Stimulated activated CD8-positive, alpha-beta memory T cell treated with anti-CD3 and anti-CD28 coated beads, Interleukin-4, amount 100 ng/mL, for 24 hours (primary cell): ENCODE measurements at places on chromosomes 3 and 15.

- no peak for DNase-seq
These were observed 341.7 kb downstream of the CLSTN2 start for GRCh38 chr3:140276703-140277102.

DNA sequence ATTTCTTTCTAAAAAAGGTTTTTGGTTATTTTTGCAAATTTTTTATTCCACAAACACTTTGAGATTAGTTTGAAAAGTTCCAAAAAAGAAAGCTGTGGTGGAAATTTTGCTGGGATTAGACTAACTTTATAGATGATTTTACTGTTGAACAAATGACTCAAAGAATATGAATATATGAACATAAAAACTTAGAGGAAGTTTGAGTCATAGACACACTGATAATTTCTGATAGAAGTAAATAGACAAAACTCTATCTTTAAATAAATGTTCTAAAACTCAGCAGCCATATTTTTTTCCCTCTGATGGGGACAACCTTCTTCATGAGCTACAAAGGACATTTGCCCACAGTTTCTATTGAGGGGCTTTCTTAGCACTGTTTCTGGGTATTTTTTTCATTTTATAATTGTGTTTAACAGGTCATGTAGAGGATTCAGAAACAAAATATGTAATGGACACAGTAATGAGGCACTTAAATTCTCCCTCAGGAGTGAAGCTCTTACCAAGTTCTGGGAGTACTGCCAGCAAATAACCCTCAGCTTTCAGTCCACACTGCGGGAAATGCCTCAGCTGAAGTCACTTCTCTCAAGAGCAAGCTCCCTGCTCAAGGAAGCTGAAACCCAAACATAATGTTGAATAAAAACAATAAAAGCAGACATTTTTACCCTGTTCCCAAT, 157.6 kb downstream of the NFKBIZ start:
- DNase-seq: no peak

GRCh38 chr3:100210772-100211135, 50.0 kb upstream of the TBC1D23 start:
- DNase-seq: no peak

- no peak for DNase-seq
These were observed 6.7 kb downstream of the PRC1 start for GRCh38 chr15:90987561-90988141.

DNA sequence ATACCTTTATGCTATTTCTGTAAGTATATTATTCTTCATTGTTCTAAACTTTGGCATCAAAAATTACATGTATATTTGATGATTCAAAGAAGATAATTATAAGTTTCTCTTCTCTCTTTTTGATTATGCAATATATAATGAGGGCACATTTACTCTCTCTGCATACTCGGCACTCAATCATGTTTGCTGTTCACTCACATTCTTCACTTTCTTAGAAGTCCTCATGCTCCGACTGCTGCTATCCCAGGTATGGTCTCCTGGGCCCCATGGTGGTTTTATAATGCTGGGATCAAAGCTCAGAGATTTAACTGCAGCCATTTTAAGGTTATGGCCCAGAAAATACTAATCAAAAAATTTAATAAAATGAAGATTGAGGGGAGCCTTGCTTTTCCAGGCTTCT, 529.7 kb upstream of the IL12A start:
- no peak for DNase-seq

DNA sequence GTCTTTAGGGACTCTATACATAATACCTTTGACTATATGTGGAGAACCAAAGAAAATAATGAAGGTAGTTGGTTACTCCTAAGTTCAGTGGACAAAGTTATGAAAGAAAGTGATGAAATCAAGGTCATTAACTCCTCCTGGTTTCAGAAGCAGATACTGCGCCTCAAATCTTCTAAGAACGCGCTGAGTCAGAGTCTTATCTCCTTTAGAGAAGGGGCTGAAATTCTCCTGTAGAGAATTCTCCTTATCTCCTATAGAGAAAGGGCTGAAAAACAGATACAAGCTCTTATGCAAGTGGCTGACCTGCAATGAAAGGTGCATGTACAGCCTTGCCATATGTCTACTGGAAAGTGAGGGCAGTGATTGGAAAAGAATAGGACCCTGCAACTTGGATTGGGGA, 824.2 kb downstream of the NSUN3 start:
- no peak for DNase-seq

- DNase-seq: no peak
These were observed 2.3 kb upstream of the TLR9 start for GRCh38 chr3:52227766-52228165.

DNA sequence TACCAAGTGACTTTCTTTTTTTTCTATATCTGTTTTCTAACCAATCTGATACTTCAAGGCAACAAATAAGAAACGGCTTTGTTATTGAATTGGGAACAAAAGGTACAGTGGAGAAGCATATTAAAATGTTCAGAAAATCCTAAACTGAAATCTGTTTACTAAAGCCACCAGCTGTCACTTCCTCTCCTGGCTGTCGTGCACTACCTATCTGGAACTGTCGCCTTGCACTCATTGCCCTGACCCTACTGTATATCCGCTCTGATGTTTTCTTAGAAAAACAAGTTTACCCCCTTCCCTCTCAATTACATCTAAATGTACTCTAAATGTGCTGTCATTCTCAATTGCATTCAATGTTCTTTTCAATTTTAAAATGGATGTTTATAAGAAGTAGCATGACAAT, 439.8 kb upstream of the ARRDC4 start:
- DNase-seq: no peak

DNA sequence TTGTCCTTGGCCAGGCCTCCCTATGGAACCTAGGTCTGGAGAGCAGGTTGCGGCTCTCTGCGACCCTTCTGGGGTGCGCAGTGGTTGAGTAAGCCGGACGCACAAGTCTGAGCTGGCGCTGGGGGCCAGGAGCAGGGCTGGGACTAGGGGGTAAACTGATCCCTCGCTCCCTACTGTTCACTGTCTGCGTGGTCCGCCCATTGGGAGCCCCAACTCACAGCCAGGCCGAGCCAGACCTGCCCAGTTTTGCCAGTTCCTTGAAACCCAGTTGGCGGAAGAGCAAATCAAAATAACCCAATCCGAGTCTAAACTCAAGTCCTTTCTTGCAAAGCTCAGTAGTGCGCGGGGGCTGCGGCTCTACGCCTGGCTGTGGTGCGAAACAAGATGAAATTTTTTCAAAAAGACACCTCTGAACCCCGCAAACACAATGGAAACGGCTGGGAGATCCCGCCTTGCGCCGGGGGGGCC, 17.5 kb downstream of the RGMA start:
- DNase-seq: no peak

- no peak for DNase-seq
These were observed 220.9 kb downstream of the AGBL1 start for GRCh38 chr15:86300390-86301125.

- no peak for DNase-seq
These were observed 133.8 kb upstream of the RARB start for GRCh38 chr3:25294169-25294805.

GRCh38 chr3:75337226-75337900, 326.8 kb upstream of the FRG2C start:
- no peak for DNase-seq

- peak; percentile 34 for DNase-seq
These were observed 709.6 kb upstream of the CFAP20DC start for GRCh38 chr3:59759298-59760031.

DNA sequence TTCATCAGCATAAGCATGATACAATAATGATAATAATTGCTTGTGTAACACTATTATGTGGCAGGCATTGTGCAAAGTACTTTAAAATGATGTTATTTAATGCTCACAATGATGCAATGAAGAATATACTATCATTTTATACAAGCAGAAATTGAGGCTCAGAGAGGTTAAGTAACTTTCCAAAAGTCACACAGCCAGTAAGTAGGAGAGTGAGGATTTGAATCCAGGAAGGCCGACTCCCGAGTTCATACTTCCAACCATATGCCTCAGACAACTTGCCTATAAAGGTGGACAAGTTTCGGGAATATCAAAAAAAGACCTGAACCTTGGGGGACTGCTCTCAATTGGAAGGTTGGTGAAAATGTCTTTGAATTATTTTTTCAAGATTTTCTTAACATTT, 19.9 kb downstream of the RARB start:
- DNase-seq: no peak

- no peak for DNase-seq
These were observed 182.4 kb upstream of the DPH6 start for GRCh38 chr15:35728219-35728940.

GRCh38 chr3:158121295-158121694, 11.4 kb downstream of the RSRC1 start:
- DNase-seq: no peak

DNA sequence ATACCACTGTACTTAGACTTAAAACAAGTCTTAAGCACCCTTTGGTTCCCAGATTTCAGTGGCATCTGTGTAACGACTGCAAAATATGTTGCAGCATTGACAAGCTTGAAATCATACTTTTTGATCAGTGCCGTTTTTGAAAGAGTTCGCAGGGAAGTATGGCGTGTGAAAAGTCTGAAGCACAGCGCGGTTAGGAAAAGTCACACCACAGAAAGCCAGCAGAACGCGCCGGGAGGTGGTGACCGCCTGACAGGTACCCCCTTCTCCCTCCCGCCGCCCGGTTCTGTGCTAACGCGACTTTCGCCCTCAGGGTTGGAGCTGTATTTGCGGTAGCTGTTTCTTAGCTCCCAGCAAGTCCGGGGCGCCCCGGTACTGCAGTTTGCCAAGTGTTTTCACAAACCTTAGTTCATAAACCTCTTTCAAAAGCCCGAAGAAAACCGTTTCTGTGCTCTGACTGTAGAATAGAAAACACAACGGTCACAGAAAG, 481 bp upstream of the CRYBG3 start:
- peak; percentile 29 for DNase-seq

- no peak for DNase-seq
These were observed 487.9 kb upstream of the SGO1 start for GRCh38 chr3:20673866-20674265.

GRCh38 chr15:83283138-83283812, 1.2 kb downstream of the BNC1 start:
- DNase-seq: no peak

GRCh38 chr15:74906067-74906449, 593 bp downstream of the FAM219B start:
- DNase-seq: no peak

DNA sequence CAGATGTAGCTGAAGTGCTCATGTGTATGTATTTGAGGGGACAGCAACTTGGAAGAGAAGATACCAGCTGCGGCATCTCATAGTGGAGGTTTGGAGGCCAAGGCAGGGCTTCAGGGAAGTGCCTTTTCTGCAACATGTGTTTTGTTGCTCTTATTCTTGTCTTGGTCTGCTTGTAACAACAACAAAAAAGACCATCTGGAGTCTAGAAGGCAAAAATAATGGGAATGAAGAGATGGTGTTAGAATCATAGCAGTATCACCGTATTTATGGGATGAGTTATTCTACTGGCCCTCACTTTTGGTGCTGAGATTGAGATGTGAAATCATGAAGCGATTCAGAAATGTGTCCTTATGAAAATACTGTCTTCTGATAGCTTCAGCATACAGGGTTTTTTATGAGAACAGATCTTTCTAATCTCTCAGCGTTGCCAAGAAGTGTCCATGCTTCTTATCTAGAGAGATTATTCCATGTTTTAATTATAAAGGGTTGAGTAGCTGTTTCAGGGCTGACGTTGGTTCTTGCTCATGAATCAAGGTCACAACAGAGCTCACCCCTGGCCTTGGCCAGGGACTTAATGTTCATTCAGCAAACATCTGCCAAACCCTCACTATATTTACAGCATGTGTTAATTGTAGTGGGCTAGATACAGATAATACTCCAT, 58.0 kb downstream of the ITPR1 start:
- no peak for DNase-seq

GRCh38 chr15:64112904-64113303, 17.1 kb downstream of the SNX1 start:
- no peak for DNase-seq

- no peak for DNase-seq
These were observed 263.8 kb downstream of the SLCO3A1 start for GRCh38 chr15:92117261-92117731.

DNA sequence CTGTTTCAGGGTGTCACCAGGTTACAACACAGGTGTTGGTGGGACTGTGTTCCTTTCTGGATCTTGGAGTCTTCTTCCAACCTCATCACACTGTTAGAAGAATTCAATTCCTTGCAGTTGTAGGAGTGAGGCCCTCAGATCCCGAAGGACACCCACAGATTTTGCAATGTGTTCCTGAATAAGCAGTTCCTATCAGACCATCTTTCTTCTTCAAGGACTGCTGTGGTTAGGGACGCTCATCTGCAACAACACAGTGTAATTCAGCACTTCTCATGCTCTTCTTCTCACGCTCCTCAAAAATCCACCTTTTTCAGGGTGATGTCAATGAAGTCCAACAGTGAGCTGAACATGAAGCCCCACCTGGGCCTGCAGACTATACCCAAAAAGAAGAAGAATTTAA, 18.8 kb downstream of the TM2D3 start:
- DNase-seq: no peak

- DNase-seq: no peak
These were observed 4.7 kb downstream of the BAHD1 start for GRCh38 chr15:40445421-40445922.

- no peak for DNase-seq
These were observed 313.2 kb downstream of the AGBL1 start for GRCh38 chr15:86392874-86393273.

GRCh38 chr3:119279101-119279554, 15.1 kb upstream of the ARHGAP31 start:
- no peak for DNase-seq

- no peak for DNase-seq
These were observed 1.7 kb downstream of the B3GNT5 start for GRCh38 chr3:183254487-183255347.

GRCh38 chr15:71732636-71733035, 77.7 kb upstream of the NR2E3 start:
- DNase-seq: no peak

GRCh38 chr3:177231242-177231641, 34.0 kb upstream of the TBL1XR1 start:
- DNase-seq: no peak

DNA sequence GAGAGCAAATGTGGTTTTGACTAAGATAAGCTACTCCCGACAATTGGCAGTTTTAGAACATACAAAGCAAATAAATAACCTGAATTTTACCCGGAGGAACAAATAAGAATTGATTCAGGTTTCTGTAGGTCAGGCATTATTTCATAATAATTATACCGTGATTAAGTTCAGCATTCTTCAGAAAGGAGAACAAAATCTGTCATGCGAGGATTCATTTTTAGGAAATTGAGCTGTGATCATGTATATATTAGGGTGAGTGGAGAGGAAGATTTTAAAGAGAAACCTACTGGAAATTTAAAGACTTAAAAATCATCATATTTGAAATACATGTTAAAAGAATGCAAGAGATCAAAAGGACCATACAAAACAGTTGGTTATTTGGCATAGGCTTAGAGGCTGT, 20.5 kb downstream of the ZNF609 start:
- no peak for DNase-seq

GRCh38 chr3:138862924-138863775, 28.4 kb upstream of the PIK3CB start:
- no peak for DNase-seq

- DNase-seq: no peak
These were observed 60.6 kb upstream of the GOLGA8B start for GRCh38 chr15:34644061-34644460.

DNA sequence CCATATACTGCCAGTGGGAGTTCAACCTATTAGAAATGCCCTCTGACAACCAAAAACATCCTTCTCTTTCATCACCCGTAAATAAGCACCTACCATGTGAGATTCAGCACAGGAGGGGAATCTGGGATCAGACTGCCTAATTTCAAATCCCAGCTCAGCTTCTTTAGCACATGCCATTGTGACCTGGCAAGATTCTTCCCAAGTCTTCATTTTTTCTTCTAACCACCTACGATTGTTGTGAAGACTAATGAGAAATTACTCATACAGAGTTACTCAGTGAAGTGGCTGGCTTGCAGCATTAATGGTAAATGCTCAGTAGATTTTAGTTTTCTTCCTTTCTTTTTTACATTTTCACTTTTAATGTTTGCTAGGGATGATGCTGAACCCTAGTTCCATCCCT, 176.7 kb downstream of the PDZRN3 start:
- no peak for DNase-seq
